Activated CD4-positive, alpha-beta T cell treated with anti-CD3 and anti-CD28 coated beads, Interleukin-2, Interleukin-6, amounts not matched to agents 100 ng/mL and 50 ng/mL, durations not matched to agents 16 hours and 8 hours (primary cell): ENCODE measurements at places on chromosomes 6 and 20.

GRCh38 chr6:87287251-87287650 lies 35.1 kb upstream of the SMIM8 start:
- DNase-seq: no peak

GRCh38 chr20:17633850-17634500 lies 48.1 kb downstream of the RRBP1 start:
- DNase-seq: no peak

GRCh38 chr6:167558246-167559177 lies 233.6 kb downstream of the TTLL2 start:
- DNase-seq: no peak

DNA sequence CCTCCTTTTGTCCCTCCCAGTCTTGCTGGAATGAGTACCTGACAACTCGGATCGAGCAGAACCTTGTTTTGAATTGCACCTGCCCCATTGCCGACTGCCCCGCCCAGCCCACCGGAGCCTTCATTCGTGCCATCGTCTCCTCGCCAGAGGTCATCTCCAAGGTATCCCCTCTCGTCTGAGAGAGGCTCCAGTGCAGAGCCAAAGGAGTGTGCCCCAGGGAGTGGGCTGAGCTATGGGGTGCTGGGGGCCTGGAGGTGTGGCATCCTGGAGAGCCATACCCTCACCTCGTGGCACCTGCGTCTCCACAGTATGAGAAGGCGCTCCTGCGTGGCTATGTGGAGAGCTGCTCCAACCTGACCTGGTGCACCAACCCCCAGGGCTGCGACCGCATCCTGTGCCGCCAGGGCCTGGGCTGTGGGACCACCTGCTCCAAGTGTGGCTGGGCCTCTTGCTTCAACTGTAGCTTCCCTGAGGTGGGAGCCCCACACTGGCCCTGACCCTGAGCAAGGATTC lies 8.8 kb downstream of the DNPH1 start:
- DNase-seq: no peak
